ENCODE measurements at places on chromosomes 3 and 15.

GRCh38 chr15:56672721-56673120 is 60.6 kb downstream of the ZNF280D start:
- no peak for DNase-seq

DNA sequence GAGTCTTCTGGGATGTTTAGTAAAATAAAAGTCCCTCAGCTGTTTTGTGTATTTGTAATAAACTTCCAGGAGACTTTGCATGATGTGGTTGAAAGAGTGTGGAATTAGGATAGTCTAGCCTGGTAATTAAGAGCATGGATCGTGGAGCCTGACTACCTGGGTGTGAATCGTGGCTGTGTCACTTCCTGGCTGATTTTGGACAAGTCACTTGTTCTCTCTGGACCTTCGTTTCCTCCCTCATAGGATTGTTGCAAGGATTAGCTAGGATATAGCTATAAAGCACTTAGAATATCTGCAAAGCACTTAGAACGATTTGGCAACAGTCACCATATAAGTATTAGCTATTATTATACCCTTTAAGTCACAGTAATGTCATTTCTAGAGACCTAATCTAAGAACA is 40.2 kb downstream of the SLMAP start:
- no peak for DNase-seq

- no peak for DNase-seq
Observed at GRCh38 chr3:70291097-70291482, 21.3 kb downstream of the MDFIC2 start.

- DNase-seq: no peak
Observed at GRCh38 chr3:143070977-143071551, 48.5 kb upstream of the CHST2 start.

DNA sequence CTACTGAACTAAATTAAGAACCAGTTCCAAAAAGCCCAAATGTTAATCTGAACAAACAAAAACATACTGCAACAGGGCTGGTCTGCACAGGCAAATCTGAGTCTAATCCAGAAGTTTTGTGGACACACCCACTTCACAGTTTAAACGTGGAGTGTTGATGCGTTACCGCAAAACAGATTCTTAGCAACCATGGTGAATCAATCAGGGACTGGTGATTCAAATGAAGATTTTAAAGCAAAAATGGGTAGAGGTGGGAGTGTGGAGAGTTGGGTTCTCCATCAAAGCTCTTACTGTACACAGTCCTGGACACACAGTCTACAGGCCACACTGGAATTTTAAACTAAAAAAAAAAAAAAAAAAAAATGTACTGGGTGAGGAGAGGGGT is 5.2 kb downstream of the ANXA2 start:
- peak; percentile 20 for DNase-seq

- DNase-seq: peak; percentile 3
Observed at GRCh38 chr3:19885468-19885867, 48.5 kb downstream of the EFHB start.

DNA sequence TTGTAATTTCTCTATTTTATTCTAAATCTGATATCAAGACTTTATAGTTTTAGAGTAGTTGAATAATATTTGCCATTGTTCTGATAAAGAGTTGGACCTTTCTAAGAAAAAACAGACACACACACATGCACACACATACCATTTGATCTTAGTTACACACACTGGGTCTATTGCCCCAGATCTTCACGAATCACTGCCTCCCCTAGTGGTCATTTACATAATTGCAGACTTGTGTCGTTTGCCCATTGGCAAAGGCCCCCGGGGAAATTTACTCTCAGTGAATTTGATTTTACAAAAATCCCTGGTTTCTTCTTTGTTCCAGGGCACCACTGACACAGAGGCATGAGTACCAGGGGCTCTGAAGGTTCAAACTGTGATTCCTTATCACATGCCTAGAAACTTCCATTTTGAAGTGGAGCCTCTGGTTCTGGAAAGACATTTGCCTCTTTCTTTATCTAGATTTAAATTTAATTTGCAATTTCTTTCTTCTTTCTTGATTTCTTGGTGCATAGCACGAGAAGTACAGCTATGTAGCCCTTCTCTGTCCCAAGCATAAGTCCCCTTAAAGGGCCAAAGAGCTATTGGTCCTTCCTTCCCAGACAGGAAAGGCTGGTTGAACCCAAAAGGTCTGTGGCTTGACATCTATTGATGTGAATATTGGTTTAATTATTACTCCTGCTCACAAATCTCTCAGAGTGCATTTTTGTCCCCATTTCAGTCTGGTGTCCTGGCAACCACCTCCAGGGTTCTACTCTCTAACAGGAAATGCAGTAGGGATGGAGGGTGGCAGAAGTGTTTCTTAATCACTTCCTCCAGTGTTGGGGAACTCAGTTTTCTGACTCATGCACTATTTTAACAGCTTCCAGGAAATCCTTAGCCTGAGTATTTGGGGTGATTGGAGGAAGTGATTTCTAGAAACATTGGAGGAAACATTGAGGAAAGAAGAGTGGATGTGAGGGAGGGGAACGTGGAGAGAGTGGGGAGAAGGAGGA is 32.4 kb upstream of the SLC6A11 start:
- DNase-seq: no peak

GRCh38 chr3:143888846-143889245 is 40.6 kb upstream of the SLC9A9 start:
- DNase-seq: no peak

- DNase-seq: no peak
Observed at GRCh38 chr15:45095661-45096060, 18.3 kb downstream of the DUOX2 start.

DNA sequence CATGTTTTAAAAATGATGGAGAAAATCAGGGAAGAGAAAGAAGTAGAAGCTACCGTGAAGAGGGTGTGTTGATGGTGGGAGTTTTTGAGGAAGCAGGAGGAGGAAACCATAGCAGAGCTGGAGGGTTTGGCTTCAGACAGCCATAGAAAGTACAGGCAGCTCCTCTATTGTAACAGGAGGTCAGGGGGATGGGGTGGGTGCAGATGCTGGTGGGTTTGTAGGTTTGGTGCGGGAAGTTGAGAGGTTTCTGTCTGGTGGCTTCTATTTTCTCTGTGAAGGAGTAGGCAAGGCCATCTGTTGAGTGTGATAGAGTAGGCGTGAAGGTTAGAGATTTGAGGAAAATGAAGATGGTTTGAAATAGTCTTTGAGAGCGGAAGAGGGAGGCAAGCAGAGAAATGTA is 97.7 kb upstream of the TBC1D5 start:
- no peak for DNase-seq

DNA sequence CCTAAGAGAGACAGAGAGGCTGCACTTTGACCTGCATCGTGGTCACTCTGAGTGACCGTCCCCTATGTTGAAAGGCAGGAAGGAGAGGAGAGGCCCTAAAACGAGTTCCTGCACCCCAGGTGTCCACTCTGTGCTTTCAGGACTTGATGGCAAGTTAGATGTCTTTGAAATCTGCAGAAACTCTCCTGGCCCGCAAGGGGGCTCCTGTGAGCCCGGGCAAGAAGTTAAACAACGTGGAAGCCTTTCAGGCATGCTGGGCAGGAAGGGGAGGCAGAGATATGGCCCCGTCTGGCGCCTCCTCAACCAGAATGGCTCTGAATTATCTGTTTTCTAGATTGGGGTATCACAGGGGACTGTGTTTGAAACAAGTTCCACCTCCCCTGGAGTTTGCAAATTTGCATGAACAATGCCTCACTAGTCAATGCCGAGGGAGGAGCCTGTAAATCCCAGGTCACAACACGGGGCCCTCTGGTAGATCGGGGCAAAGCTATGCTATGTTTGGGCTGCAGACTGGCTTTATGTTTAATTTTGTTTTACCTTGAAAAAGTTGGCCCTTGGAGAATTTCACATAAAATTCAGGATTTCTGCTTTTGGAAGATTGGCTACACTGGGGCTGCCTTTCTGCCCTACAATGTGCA is 9.8 kb downstream of the CTXND1 start:
- peak; percentile 7 for DNase-seq

DNA sequence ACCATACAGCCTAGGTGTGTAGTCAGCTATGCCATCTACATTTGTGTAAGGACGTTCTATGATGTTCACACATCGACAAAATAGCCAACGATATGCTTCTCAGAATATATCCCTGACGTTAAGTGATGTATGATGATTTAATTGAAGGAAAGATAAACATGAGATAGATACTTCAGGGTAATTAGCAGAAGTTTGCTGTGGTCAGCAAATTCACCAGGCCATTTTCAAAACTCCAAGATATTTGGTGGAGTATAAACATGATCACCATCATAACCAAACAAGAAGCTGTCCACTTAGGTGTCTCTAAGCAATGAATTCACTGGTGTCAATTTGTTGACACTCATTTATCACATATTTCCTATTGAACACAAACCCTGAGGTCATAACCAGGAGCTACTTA is 885.6 kb upstream of the NR2F2 start:
- DNase-seq: peak; percentile 12

GRCh38 chr15:98763179-98763578 is 114.8 kb downstream of the IGF1R start:
- no peak for DNase-seq

DNA sequence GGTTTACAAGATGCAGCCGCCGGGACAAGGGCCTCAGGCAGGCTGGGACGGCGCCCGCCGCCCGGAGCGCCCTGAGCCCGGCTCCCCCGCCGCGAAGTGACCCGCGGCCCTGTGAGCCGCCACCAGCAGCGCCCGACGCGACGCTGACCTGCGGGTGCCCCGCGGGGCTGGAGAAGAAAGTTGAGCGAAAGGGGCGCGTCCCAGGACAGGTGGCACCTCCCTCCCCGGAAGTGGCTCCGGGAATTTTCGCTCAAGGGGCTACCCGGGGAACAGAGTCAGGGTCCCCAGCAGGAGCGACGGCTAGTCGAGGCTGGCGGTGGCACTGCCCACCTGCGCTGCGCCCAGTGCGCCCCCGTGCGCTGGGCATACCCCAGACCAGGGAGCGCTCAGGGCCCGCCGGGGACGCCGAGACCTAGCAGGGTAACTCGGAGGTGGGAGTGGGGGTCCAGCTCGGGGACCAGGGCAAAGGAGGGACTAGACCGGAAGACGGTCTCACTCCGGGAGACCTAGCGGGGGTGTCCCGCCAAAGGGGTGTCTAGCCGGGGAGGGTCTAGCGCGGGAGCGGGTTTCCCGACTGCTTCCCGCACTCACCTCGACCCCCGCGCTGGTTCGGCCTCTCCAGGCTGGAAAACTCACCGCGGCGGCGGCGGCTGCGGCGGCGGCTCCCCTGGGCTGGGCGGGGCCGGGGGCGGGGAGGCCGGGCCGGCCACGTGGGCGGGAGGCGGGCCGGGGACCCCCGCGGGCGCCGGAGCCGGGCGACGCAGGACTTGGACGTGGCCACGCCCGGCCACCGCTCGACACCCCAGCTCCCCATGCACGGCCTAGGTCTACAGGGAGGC is 18.4 kb downstream of the SPATA12 start:
- peak; percentile 52 for DNase-seq

DNA sequence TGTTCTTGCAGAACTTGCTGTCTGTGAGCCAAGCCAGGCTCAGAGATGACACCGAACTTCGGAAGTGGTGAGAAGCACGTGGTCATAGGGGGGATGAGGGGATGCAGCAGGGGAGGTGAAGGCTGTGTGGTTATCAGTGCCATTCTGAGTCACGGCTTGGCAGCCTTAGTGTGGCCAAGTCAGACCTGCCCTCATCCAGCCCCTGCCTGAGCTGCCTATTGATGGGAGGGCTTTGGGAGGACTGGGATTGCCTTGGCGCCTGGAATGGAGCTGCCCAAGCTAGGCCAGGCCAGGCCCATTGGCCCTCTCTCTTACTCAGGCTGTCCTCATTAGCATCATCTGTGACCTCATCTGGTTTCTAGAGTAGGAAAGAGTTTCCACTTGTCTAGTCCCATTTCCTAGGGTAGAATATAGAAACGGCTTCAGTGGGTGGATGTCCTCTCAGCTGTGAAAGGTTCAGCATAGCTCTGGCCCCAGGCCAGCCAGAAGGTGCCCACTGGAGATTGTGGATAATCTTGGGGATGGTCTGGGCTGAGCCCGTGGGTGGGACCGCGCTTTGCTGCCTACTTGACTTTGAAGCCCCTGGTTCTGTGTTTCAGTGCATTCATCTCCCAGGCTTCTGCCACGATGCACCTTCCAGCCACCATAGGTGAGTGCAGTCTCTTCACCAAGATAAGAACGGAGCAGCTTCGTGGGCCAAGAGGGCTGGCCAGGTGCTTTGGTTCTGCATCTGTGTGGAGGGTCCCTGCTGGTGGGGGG is 7.2 kb downstream of the FAH start:
- DNase-seq: no peak

DNA sequence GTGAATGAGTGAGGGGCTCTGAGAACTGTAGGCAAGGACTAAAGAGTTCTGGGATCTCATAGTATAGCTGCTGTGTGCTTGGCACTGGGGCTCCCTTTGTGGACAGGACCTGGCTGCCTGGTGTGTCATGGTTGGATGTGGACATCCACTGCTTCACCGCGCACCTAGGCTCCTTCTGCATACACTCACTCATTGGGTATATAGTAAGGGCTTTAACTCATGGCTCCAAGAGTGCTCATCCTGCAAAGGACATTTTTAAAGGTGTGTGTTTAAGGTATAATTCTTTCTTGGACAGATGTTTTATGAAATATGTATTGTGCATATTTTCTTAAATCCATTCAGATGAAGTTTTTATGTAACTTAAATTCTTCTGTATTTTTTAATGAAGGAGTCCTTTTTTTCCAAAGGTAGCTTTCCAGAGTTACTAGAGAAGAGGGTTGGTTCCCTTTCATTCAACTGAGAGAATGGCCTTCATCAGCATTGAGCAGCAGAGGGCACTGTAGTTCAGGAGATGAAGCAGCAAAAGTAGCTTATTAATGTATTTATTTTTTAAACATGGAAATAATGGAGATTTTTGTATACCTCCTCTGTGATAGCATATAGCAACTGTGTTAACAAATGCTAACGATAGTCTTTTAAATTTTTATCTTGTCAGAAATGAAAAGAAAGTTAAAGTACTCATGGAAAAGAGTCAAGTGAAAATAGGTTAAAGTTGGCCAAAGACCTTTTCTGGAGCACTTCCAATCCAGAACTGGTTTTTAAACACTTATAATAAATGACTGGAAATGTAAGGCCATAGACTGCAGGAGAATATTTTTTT is 25.2 kb downstream of the OXNAD1 start:
- peak; percentile 64 for DNase-seq

GRCh38 chr15:39272901-39273300 is 308.0 kb upstream of the THBS1 start:
- DNase-seq: no peak

GRCh38 chr3:40162616-40163015 is 146.9 kb upstream of the EIF1B start:
- DNase-seq: no peak

GRCh38 chr15:97815835-97816234 is 144.7 kb upstream of the ARRDC4 start:
- no peak for DNase-seq
